ENCODE measurements at places on chromosomes 12 and 14.

GRCh38 chr12:76143343-76144244 is 59.1 kb upstream of the NAP1L1 start:
- no peak for DNase-seq

DNA sequence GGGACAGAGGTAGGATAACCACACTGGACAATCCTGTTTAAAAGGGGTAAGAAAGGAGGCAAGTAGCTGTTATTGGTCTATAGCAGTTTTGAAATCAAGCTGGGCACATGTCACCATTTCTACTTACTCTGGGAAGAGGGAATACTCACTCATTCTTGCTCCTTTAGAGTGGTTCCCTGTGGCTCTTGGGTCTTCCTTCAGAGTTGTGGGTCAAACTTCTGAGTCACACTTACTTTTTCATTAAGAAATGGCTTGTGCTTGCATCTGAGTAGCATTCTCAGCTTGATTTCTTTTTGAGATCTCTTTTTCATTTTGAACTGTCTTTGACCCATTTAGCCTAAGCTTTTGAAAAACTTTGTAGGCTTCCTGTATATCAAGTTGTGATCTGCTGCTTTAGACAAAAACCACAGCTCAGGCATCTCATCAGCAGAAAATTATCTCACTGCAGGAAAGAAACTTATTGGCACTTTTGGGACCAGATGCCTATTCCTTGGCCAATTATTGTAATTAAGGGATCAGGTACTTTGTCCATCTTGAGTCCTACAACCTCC is 122.2 kb downstream of the AEBP2 start:
- peak; percentile 40 for DNase-seq

- DNase-seq = no peak
Observed at GRCh38 chr12:6212086-6212485, 11.9 kb downstream of the CD9 start.

DNA sequence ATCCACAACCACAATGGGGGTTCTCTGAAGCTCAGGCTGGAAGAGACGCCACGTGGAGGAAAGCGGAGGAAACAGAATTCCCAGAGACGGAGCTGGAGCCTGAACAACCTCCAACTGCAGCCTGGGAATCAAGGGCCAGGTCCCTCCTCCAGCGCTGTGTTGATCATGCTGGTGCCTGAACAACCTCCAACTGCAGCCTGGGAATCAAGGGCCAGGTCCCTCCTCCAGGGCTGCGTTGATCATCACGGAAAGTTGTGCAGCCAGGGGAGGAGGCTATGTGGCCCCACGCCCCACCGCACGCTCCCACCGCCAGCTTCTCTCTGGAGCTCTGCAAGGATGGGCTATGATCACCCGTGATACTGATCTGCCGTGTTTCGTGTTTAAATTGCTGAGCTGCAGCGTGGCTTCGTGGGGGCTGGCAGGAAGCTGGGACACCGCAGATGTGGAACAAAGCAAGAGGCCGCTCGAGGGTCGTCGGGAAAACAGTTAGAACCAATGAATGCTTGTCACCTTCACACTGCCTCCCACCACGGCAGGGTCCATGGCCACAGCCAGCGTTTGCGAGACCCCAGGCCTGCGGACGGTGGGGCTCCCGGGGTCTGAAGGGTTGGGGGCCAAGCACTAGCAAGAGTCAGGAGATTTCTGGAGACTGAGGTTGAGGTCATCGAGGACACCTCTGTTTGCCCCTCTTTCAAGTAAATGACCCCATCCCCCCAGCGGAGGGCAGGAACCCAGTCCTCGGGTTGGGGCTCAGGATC is 51.8 kb upstream of the FBRSL1 start:
- DNase-seq = no peak

GRCh38 chr12:63821781-63822251 is 22.7 kb upstream of the SRGAP1 start:
- DNase-seq = peak; percentile 44

DNA sequence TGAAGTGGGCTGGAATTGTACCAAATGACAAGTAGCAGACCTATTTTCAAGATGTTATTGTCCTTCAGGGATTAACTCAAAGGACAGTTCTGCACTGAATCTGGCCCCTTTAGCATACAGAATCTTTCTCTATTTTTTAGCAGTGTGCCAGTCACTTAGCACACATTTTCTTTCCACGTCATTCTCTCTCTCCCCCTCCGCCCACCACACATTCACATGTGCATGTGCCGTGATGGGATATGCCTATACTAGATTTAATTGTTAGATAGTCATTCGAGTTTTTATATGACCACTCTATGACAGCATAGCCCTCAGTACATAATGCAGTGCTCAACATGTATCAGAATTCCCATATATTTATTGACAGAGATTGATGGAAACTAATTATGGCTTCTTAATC is 129.1 kb downstream of the KCNC2 start:
- DNase-seq = no peak

GRCh38 chr12:110543252-110543959 is 39.7 kb downstream of the PPTC7 start:
- DNase-seq = peak; percentile 97

DNA sequence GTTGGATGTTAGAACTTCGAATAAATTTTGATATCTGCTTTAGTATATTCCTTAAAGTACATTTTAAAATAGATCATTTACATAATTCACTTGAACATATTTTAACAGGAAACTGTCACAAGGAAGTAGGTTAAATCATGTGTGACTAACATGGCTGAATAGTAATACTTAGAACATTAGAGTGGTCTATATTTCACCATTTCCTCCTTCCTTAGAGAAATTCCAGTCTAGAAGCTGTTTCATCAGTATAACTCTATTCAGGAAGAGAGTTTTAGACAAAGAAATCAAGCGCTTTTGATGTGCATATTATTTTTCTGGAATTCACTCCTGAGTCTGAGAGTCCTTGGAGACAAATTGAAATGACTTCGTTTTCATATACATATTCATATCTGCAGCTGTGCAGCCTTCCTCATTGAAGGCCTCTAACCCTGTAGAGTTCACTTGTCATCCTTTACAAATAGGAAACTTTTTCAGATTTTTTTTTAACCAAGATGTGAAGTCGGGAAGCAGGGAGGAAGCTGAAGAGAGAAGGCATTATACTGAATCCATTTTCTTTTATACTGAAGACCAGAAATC is 28.4 kb downstream of the IRAK3 start:
- DNase-seq = no peak

- peak; percentile 56 for DNase-seq
Observed at GRCh38 chr14:104979758-104980610, 1.8 kb upstream of the AHNAK2 start.

GRCh38 chr14:93943052-93943451 is 15.9 kb downstream of the FAM181A start:
- DNase-seq = peak; percentile 77

- no peak for DNase-seq
Observed at GRCh38 chr12:57524814-57525614, 2.4 kb downstream of the MBD6 start.

DNA sequence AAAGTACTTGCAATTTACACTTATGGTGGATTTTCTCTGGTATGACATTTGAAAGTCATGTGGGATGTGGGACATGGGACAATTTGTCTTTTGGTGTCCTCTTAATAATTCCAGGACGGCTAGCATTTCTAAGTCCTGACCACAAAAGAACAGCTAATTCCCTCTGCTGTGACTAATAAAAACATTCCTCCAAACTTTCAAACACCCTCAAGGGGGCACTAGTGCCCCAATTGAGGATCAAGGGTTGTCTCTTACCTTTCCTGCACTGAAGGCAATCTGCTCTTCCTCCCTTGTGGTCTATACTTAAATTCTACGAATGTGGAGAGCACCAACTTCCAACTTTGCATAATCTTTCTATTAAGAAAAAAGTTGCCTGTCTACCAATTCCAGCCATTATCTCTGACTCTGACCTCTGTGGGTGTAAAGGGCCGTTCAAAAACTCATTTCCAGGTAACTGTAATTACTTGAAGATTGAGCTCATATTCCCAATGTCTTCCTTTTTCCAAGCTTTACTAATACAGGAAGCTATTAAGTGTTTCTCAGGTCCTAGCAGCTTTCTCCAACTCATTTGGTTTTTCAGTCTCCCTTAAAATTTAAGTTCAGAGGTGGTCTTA is 210.2 kb downstream of the PTPRO start:
- DNase-seq = peak; percentile 88

GRCh38 chr12:82097877-82098276 is 260.3 kb downstream of the CCDC59 start:
- DNase-seq = no peak

DNA sequence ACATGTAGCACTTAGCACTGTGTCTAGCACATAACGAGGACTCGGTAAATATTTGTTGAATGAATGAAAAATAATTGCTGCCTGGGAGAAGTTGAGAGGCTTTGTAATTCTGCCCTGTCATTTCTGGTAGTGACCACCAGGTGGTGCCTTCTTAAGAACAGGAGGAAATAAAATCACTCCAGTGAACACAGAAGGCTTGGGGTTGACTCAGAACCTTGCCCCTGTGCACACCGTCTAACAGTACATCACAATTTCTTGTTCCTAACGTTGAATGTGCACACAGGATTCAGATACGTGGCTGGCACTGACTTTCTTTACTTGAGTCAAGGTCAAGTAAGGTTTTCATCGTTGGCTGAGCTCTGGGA is 91.8 kb downstream of the RGS6 start:
- DNase-seq = peak; percentile 47

GRCh38 chr12:28374556-28374955 is 184.3 kb downstream of the CCDC91 start:
- DNase-seq = peak; percentile 73

- peak; percentile 14 for DNase-seq
Observed at GRCh38 chr14:57502586-57503254, 9.1 kb upstream of the CCDC198 start.

DNA sequence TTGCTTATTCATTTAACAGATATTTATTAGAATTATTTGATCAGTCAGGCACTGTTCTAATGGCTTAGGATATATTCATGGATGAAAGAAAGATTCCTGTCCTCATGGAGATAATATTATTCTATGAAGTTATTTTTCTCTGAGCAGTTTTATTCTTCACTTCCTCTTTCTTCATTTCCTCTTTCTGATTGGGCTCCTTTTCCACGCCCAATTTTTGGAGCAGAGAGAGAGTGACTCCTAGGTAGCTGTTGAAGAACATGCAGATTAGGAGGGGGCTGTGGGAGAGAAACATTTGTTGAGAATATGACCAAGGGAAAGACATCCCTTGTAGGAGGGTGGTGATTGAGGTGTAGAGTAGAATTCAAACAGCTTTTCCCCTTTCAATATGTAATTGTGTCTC is 6.0 kb upstream of the YARS2 start:
- DNase-seq = no peak

GRCh38 chr14:38233218-38233617 is 22.7 kb downstream of the CLEC14A start:
- no peak for DNase-seq

- DNase-seq = no peak
Observed at GRCh38 chr12:42173961-42174521, 29.4 kb upstream of the GXYLT1 start.

DNA sequence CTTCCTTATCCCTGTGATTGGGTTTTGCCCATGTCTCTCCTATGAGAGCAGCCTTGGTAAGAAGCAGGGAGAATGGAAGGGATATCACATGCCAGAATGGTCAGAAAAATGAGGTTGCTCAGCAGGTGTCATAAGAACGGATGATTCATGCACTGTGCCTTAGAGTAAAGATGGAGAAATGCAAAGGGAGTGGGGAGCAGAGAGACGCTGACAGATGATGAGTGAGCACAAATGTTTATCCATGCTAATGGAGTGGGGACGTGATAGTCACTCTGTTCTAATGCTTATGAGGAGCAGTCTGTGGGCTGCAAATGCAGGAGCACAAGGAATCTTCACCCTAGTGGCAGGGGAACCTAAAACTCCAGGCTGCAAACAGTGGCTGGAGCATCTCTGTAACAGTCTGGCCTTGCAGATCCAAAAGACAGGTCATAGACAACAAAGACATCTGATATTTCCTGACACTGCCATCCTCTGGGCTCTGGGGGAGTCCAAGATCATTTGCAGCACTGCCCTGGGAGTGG is 243.2 kb downstream of the CACNA1C start:
- DNase-seq = peak; percentile 85

DNA sequence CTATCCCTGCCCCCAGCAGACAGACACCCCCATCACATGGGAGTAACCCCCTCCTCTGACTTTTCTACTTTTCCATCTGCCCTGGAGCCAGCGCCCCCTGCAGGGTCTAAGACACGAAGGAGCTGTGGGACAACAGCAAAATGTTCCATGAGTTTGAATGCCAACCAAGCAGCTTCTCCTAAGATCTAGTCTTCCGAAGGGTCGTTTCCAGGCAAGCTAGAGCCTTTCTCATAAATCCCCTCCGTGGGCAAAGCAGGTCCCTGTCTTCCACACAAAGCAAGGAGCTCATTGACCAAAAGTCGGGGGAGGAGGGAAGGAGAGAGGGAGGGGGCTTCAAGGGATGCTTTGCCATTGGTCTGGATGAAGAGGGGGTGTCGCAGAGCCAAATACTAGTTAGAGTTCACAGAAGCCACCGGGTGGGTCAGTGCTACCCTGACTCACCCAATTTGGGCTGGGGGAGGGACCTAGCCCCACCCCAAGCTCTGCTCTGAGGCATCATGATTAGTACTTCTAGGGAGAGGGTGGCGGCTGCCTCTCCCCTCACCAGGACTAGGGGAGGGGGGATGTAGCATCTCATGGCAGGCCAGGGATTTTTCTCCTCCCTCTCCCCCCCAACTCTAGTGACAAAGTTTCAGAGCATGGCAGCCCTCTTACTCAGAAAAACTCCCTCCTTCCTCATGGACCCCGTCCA is 1.6 kb downstream of the MSI1 start:
- no peak for DNase-seq

GRCh38 chr14:44804391-44804790 is 157.4 kb downstream of the KLHL28 start:
- DNase-seq = no peak

- DNase-seq = no peak
Observed at GRCh38 chr12:118377021-118377883, 897 bp downstream of the SUDS3 start.

DNA sequence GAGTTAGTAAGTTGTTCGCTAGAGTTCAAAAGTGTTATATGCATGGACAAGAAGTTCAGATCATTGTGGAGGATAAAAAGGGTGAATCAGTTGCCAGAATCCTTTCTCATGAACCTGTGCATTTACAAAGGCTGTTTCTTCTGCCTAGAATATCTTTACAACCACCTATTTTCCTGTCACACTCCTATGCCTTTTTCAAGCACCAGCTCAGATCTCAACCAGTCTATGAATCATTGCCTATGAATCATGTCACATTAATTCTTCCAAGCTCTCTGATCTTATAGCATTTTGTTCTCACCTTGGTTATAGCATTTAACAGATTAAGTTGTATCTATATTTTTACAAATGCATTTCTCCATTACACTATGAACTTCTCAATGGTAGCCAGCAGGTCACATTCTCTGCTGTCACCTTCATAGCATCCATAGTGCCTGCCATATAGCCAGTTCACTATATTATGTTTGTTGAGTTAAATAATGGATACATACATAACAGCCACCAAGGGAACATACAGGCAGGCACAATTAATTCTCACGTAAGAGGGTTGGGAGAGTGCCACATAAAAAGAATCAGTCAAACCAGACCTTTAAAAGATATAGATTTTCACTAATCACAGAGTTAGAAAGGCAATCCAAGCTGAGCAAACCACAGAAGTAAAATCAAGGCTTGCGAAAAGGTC is 573.0 kb downstream of the FOXG1 start:
- peak; percentile 55 for DNase-seq

- no peak for DNase-seq
Observed at GRCh38 chr14:105378873-105379685, 19.3 kb upstream of the TEX22 start.

GRCh38 chr12:2804393-2805142 is 7.9 kb upstream of the ITFG2 start:
- peak; percentile 83 for DNase-seq

- peak; percentile 88 for DNase-seq
Observed at GRCh38 chr12:46944088-46944487, 118.3 kb upstream of the SLC38A4 start.

GRCh38 chr14:98900798-98901197 is 371.2 kb downstream of the BCL11B start:
- DNase-seq = no peak

All from iris pigment epithelial cell (primary cell).